ENCODE measurements at places on chromosomes 4 and X. TPM values are rescaled to one million over a fixed set of nuclear protein-coding genes. Genes with fewer than 3 reads are reported as not detected.

The NEUROG2 gene
- 25.1 TPM for total RNA-seq

The STATH gene
- not detected for total RNA-seq

The SSX1 gene
- total RNA-seq, result not detected

The FSTL5 gene
- total RNA-seq, result 79.2 TPM

The GUCY2F gene
- under 0.01 TPM for total RNA-seq
